Astrocyte (in vitro differentiated cells and primary cell): ENCODE measurements at places on chromosomes 7 and 10.

- H3K27ac ChIP-seq: no peak overlapping the region
- H3K27me3 ChIP-seq: peaks cover 5% of the 10 kb centered on the region
- no peak overlapping the region for H3K4me3 ChIP-seq
- H3K4me1 ChIP-seq: no peaks in the 10 kb centered on the region
- no peaks in the 10 kb centered on the region for H3K36me3 ChIP-seq
These were observed 8.6 kb upstream of the UPF2 start for GRCh38 chr10:12051241-12051640.

- H3K27ac ChIP-seq: no peak overlapping the region
- peaks cover 2% of the 10 kb centered on the region for H3K4me1 ChIP-seq
- H3K4me3 ChIP-seq: no peak overlapping the region
These were observed 20.3 kb upstream of the CD36 start for GRCh38 chr7:80618096-80618495.

- no peak overlapping the region for H3K4me3 ChIP-seq
- no peak overlapping the region for H3K27ac ChIP-seq
- DNase-seq: no peak
These were observed 16.0 kb upstream of the GDI2 start for GRCh38 chr10:5829267-5829666.

DNA sequence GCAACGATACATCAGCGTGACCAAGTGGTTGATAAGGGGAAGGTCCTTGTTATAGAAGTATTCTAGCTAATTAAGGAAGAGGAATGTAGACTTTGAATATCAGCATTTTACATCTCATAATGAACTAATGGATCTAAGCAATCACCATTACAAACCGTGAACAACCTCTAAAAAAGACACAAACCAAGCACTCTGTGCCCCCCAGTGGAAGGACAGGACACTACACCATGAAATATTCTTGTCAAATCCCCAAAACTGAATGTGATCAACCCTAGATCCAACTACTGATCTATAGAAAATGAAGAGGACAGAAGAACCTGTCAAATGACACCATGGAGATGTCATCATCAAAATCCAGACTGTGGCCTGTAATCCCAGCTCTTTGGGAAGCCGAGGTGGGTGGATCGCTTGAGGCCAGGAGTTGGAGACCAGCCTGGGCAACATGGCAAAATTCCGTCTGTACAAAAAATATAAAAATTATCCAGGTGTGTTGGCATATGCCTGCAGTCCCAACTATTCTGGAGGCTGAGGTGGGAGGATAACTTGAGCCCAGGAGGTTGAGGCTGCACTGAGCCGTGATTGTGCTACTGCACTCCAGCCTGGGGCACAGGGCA is 111.3 kb upstream of the CARD11 start:
- DNase-seq: no peak
- no peak overlapping the region for H3K27ac ChIP-seq
- no peaks in the 10 kb centered on the region for H3K36me3 ChIP-seq

GRCh38 chr10:45553155-45553554 is 119.4 kb downstream of the ZFAND4 start:
- H3K4me1 ChIP-seq: peaks cover 3% of the 10 kb centered on the region
- no peak overlapping the region for H3K27ac ChIP-seq
- no peak overlapping the region for H3K4me3 ChIP-seq

DNA sequence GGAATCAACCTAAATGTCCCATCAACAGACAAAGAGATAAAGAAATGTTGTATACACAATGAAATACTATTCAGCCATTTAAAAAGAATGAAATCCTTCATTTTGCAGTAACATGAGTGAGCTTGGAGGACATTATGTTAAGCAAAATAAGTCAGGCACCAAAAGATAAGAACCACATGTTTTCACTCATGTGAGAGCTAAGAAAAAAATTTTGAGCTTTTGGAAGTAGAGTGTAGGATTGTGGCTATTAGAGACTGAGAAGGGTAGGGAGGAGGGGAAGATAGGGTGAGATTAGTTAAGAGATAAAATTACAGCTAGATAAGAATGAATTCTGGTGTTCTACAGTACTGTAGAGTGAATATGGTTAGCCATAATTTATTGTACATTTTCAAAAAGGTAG is 8.3 kb upstream of the YAE1 start:
- H3K27me3 ChIP-seq: peaks cover 6% of the 10 kb centered on the region
- H3K36me3 ChIP-seq: no peaks in the 10 kb centered on the region
- no peak overlapping the region for H3K27ac ChIP-seq
- DNase-seq: no peak
- H3K4me1 ChIP-seq: no peaks in the 10 kb centered on the region
